ENCODE measurements at places on chromosomes 4 and X. TPM values are rescaled to one million over a fixed set of nuclear protein-coding genes. Genes with fewer than 3 reads are reported as not detected.

Gene SH3D19
- 9.0 TPM for polyA plus RNA-seq

Gene PFKFB1
- 2.4 TPM for polyA plus RNA-seq

Gene LINC00632
- polyA plus RNA-seq = 17.0 TPM

Gene TRIM60
- not detected for polyA plus RNA-seq

Gene PAGE4
- polyA plus RNA-seq = not detected

Gene OFD1
- 8.6 TPM for polyA plus RNA-seq

Gene DUX4
- not detected for polyA plus RNA-seq

Gene P2RY4
- 0.10 TPM for polyA plus RNA-seq

Gene XG
- polyA plus RNA-seq = 0.28 TPM

Gene NOP14
- polyA plus RNA-seq = 19.2 TPM

Gene SUPT20HL1
- not detected for polyA plus RNA-seq

Gene TBC1D8B
- 3.1 TPM for polyA plus RNA-seq

Gene POU3F4
- not detected for polyA plus RNA-seq
